ENCODE measurements at places on chromosomes 5 and 9.

DNA sequence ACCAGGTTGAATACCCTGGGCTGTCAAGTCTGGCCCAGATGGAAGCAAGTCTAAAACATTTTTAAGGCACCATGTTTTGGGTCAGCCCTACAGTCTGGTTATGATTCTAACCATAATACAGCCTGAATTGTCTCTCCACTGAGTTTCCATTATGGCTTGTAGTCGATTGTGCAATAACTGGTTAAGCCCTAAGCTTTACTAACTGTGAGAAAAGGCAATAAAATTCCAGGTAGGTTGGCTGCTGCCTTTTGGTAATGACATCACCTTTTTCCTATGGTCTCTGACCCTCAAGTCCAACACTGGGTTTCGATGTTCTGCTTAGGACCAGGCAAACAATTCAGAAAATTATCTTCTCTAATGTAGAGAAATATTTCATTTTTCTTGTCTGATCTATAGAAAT lies 243.3 kb downstream of the ACTL7B start:
- no peak for DNase-seq

GRCh38 chr5:172556262-172556661 lies 84.8 kb upstream of the NEURL1B start:
- DNase-seq = no peak

GRCh38 chr5:87404359-87404758 lies 8.4 kb downstream of the CCNH start:
- DNase-seq = no peak

- no peak for DNase-seq
Measured at GRCh38 chr5:100110497-100110896, 424.7 kb upstream of the FAM174A start.
